ENCODE measurements at places on chromosomes 2 and 18. TPM values are rescaled to one million over a fixed set of nuclear protein-coding genes. Genes with fewer than 3 reads are reported as not detected.

The HOXD8 gene
- total RNA-seq = not detected

The PAX3 gene
- total RNA-seq = not detected

The SAG gene
- not detected for total RNA-seq

The INHBB gene
- not detected for total RNA-seq

The COBLL1 gene
- total RNA-seq = 1.3 TPM

The RESP18 gene
- total RNA-seq = not detected

The CCBE1 gene
- 0.13 TPM for total RNA-seq

The CHRND gene
- total RNA-seq = not detected

The ASXL3 gene
- total RNA-seq = not detected

The AKAIN1 gene
- total RNA-seq = not detected

The SLC14A1 gene
- total RNA-seq = 0.20 TPM

The CCDC121 gene
- total RNA-seq = 3.3 TPM

The SMYD1 gene
- not detected for total RNA-seq
